Stimulated activated CD8-positive, alpha-beta memory T cell treated with anti-CD3 and anti-CD28 coated beads, Interleukin-15, amount 100 ng/mL, for 48 hours (primary cell): ENCODE measurements at places on chromosomes 7 and 10.

- DNase-seq: no peak
Measured at GRCh38 chr10:16960551-16960950, 143.3 kb upstream of the RSU1 start.

- no peak for DNase-seq
Measured at GRCh38 chr10:82742478-82742877, 867.5 kb downstream of the NRG3 start.

GRCh38 chr10:52523696-52524095 is 209.6 kb downstream of the DKK1 start:
- no peak for DNase-seq

- DNase-seq: no peak
Measured at GRCh38 chr7:28187012-28187411, 6.4 kb upstream of the JAZF1 start.
